Cardiac fibroblast (primary cell): ENCODE measurements at places on chromosomes 4 and X.

GRCh38 chrX:40333344-40333743 lies 235.6 kb upstream of the BCOR start:
- DNase-seq, result no peak

GRCh38 chrX:76850851-76851250 lies 423.3 kb downstream of the MAGEE1 start:
- DNase-seq, result no peak

- DNase-seq, result no peak
Observed at GRCh38 chr4:2586502-2586901, 50.1 kb downstream of the FAM193A start.

GRCh38 chr4:185108185-185108584 lies 34.9 kb upstream of the SLC25A4 start:
- no peak for DNase-seq

DNA sequence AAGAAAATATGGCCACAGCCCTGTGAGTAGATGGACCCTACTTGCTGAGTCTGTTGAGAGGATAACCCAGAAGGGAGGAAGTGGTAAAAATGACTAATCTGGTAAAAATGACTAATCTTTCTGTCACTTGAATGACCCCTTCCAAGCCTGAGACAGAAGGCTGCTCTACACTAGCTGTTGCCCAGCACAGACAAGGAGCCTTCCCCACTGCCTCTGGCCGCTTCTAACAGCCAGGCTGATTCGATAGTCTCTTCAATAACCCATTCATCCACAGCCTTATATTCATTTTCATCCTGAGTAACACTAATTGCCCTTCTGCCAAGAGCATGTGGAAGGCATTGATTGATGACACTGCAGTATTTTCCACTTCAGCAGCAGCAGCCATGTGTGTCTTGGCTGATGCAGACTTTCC lies 18.4 kb downstream of the MAGEB17 start:
- peak; percentile 79 for DNase-seq

GRCh38 chr4:118398226-118399090 lies 45.7 kb upstream of the PRSS12 start:
- DNase-seq, result no peak

GRCh38 chr4:105520819-105521790 lies 31.3 kb upstream of the ARHGEF38 start:
- peak; percentile 63 for DNase-seq

GRCh38 chr4:38663090-38663800 lies 754 bp upstream of the KLF3 start:
- DNase-seq, result peak; percentile 45

DNA sequence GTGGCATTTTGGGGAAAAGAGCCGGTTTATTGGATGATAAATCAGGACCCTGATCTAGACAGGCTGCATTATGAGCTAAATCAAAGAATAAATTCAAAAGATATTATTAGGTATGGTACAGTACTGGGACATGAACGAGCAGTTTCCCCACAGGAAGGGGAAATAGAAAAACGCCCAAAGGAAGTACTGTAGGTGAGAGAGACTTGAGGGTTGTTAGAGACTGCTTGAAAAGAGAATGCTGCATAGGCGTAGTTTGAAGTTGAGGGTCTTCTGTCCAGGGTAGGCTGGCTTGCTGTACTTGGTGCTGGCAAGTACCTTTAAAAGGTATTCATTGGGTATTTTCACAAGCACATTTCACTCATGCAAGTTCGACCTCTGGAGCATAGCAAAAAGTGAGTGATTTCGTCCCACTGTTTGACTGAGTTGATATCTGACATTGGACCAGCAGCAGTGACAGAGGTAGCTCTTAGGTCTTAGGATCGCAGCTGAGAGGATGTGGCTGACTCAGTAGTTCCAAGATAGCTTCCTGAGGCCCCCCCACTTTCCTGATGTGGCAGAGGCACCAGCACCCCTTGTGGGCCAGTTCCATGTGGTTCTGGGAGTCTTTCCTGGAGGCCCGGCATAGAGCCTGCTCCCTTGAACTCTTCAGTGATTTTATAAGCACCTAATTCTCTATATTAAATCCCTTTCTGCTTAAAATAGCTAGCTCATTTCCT lies 64.3 kb downstream of the TMEM131L start:
- no peak for DNase-seq

GRCh38 chr4:168859100-168859499 lies 151.0 kb downstream of the CBR4 start:
- DNase-seq, result no peak

DNA sequence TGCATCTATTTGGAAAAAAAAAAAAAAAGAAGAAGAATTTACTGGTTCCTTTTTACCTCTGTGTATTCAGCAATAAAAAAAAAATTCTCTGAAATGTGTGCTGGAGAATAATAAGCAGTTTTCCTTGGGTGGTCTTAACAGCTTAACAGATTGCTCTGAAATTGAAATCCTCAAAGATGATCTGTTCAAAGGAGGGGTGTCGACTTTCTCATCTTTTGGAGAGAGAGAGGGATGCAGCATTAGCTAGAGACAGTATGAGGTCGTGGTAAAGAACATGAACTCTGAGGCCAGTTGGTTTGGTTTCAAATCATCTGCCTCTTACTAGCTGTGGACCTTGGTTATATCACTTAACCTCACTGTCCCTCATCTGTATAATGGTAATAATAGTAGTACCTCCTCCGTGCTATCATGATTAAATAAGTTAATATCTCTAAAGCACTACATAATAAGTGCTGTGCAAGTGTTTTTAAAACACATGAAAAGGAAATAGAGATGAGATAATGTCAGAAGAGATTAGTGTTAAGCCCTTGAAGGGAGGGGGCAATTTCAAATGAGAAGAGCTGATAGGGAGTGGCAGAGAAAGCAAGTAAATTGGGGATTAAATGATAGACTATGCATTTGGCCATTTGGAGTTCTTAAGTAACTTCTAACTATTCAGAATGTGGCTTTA lies 109.9 kb upstream of the LIMCH1 start:
- DNase-seq, result no peak

- DNase-seq, result no peak
Observed at GRCh38 chrX:31178064-31178768, 106.4 kb upstream of the FTHL17 start.

DNA sequence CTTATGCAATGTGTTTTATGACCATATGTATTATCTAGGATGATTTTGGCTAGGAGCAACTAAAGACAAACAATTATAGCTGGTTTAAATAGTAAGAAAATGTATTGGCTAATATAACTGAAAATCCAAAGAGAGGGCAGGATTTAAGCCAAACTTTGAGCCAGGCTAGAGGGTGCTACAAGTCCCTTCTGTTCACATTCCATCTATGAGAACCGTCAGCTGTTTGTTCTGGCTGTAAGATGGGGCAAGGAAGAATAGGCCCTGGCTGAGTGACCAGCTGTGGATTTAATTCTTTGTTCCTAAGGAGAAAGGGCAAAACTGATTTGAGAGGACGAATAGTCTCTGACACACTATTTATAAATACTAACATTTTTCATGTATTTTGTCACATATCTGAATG lies 79.2 kb upstream of the UGT8 start:
- DNase-seq, result no peak

DNA sequence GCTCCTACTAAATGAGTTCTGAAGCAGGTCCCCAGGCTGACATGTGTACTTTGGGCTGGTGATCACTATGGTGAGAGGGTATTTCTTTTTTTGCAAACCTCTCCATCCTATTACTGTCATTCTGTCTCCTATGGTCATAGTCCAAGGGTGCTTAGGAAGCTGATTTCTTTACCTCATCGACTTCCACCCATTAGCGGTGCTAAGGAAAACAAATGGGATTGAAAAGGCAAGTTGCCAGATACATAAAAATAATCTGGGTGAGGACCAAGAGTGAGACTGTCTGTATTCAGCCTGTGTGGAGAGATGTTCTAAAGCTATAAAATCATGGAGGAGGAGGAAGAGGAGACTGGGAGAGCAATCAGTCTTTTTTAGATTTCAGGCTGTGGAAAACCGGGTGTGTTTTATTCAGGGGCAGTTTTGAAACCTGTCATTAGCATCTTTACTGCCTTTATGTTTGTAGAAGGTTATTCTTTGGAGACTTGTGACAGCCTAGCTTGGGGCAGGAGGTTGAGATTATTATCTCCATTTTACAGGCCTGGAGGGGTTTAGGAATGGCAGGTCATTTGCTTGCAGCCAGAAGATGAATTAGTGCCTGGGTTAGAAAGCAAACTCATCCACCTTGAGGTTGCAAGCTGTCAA lies 1.9 kb downstream of the TMEM164 start:
- no peak for DNase-seq

DNA sequence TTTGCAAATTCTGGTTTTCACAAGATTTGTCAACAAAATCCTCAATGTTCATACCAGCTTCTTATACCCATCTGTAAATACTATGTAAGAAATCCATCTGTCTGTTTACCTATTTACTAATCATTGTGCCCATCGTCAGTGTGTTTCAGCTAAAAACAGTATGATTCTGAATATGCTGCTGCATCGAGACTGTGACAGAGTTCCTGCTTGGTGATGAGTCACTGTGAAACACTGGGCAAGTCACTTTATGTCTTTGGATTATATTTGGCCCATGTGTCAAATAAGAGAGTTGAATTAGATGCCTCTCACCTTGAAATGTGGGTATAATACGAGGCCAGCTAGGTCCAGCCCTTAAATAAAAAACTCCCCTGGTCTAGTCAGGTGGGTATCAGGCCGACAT lies 79.3 kb downstream of the CBLL2 start:
- no peak for DNase-seq

DNA sequence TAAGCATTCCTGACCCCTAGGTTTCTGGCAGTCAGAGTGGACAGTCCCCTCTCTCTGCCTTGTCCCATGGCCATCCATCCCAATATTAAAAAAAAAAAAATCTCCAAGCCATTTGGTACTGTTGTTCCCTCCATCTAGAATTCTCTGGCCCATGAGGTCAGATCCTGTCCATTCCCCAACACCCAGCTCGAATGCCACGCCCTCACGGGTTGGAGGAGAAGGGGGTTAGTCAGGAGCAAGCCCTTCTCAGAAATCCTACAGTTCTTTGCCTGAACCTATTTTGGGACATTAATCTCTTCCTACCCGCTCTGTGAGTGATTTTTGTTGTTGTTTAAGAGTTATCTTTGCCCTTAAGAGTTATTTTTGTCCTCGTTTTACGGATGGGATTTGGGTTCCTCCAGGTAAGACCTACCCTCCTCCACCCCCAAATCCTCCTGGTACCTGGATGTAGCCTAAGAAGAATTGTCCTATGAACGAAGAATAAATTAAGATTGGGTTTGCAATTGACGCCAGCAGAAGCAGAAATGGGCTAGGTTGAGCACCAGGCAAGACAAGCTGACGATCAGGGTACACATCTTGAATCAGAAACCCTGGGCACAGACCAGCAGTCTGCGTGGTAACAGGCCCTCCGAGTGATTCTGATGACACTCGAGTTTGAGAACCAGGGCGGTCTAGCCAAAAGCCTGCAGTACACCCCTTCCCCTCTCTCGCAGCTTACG lies 977 bp downstream of the RNF175 start:
- DNase-seq, result no peak

DNA sequence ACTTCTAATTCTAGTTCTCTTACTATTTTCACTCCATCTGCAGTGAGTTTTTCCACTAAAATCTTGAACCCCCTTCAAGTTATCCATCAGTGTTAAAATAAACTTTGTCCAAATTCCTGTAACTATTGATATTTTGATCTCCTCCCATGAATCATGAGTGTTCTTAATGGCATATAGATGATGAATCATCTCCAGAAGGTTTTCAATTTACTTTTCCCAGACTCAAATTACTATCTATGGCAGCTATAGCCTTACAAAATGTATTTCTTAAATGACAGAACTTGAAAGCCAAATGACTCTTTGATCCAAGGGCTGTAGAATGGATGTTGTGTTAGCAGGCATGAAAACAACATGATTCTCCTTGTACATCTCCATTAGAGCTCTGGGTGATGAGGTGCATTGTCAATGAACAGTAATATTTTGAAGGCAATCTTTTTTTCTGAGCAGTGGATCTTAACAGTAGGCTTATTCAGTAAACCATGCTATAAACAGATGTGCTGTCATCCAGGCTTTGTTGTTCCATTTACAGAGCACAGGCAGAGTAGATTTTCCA lies 16.1 kb upstream of the IQCM start:
- DNase-seq, result no peak

- no peak for DNase-seq
Observed at GRCh38 chr4:125132729-125133128, 182.0 kb upstream of the FAT4 start.

DNA sequence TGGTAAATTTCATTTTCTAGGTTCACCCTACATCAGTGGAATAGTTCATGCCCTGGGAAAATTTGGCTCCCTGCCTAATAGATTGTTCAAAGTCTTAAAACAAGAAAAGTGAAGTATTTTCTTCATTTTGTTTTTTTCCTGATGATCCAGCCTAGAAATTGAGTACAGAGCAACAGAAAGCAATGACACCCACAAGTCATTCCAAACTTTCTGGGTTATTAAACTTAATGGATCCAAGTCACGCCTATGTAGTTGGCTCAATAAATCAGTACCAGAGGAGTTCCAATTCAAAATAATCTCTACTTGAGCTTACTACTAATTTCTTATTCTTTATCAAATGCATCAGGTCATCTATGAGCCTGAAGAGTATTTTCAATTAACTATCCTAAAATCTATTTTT lies 937.6 kb upstream of the SLIT2 start:
- DNase-seq, result no peak

DNA sequence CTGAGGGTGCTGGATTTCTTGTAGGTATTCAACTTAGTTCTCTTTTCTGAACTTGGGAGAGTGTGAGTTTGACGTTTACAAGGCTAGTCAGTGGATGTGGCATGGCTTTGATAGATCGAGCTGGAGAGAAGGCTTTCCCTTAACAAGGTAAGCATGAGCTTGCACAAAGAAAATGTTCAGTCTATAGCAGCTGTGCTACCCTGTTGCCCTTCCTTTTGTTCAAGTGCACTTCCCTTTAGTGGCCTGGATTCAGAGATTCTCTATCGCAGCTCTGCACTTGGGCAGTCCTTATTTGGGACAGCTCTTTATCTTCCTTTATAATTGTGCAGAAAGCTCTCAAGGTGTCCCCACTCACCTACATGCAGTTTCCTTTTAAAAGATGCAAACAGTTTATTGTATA lies 198.0 kb downstream of the ARHGAP24 start:
- DNase-seq, result no peak
